ENCODE measurements at places on chromosomes 1 and 21.

DNA sequence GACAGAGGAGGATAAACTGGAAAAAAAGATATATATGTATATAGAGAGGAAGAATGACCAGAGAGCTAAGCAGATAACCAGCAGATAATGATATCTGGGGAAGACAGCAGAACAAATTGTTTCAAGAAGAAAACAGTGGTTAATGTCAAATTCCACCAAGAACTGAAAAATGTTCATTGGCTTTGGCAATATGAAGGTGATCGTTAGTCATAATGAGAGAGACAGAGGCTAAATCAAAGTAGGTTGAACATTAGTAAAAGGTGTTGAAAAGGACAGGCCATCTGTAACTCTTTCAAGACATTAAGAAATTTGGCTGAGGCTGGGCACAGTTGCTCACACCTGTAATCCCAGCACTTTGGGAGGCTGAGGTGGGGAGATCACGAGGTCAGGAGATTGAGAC is 25.3 kb upstream of the CR2 start:
- no peak for DNase-seq

GRCh38 chr1:78543941-78544643 is 53.3 kb downstream of the PTGFR start:
- DNase-seq: no peak

GRCh38 chr1:167082511-167083027 is 7.6 kb downstream of the GPA33 start:
- peak; percentile 83 for DNase-seq

DNA sequence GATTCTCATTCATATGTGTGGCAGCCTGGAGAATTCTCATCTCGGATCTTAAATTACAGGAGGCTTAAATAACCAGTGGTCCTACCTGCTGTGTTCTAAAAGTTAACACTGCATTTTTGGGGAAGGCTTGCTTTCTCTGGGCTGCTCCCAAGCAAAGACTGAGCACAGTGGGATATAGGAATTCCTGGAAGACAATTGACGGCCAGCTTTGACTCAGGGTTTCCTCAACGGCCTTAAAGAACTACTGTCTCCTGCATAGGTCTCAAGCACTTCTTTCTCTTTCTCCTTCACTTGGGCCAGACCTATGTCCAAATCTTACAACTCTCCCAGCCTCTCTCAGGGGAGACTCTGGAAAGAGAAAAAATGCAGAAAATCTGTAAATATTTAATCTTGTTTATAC is 1.0 kb upstream of the KRTAP13-3 start:
- no peak for DNase-seq

DNA sequence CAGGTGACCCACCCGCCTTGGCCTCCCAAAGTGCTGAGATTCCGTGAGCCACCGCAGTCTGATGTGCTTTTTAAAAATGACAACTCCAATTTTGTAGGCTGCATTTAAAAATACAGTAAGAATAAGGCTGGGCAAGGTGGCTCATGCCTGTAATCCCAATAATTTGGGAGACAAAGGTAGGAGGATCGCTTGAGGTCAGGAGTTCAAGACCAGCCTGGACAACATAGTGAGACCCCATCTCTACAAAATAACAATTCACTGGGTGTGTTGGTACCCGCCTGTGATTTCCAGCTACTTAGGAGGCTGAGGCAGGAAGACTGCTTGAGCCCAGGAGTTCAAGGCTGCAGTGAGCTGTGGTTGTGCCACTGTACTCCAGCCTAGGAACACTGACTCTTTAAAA is 23.4 kb downstream of the SLC19A2 start:
- DNase-seq: no peak

GRCh38 chr21:33007747-33008146 is 18.0 kb upstream of the OLIG2 start:
- no peak for DNase-seq

DNA sequence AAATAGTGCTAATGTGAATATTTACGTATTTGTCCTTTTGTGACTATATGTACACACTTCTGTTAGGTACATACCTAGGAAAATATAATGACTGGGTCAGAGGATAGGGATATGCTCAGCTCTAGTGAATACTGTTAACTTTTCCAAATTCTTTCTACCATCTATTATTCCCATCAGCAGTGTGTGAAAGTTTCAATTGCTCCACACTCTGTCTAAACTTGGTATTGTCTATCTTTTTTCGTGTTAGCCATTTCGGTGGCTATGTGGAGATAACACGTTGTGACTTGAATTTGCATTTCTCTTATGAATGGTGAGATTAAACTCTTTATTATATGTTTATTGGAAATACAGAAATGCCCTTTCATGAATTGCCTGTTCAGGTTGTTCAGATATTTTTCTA is 22.7 kb upstream of the LELP1 start:
- DNase-seq: no peak

GRCh38 chr1:230818367-230818766 is 50.0 kb downstream of the C1orf198 start:
- DNase-seq: no peak

DNA sequence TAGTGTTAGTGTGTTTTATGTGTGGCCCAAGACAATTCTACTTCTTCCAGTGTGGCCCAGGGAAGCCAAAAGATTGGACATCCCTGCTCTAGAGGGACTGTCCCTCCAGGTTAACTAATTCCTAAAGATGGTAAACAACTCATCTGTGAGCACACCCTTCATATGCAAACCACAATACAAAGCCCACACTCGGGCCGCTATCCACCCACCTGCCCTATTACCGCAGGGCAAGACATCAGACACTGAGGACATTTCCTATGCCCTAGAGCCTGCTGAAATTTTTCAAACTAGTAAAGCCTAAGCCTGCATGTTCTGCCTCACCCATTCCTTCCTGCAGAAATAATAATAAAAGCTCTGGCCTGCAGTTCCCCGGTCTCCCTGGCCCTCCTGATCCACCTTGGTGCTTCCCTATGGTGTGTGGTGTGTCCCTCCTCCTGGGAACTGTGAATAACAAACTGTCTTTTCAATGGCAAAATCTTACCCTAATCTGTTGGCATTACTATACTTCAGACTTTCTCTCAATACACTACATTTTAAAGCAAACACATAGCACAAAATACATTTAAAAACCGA is 39.3 kb upstream of the NTPCR start:
- no peak for DNase-seq

GRCh38 chr1:192927496-192927895 is 118.7 kb downstream of the RGS2 start:
- no peak for DNase-seq

GRCh38 chr21:33427051-33427450 is 23.8 kb downstream of the IFNGR2 start:
- no peak for DNase-seq

GRCh38 chr1:43711049-43711448 is 3.7 kb downstream of the ST3GAL3 start:
- DNase-seq: no peak

GRCh38 chr1:58781541-58782177 is 2.2 kb downstream of the JUN start:
- peak; percentile 72 for DNase-seq

GRCh38 chr1:70397013-70397412 is 14.1 kb upstream of the CTH start:
- no peak for DNase-seq

- DNase-seq: no peak
These were observed 10.0 kb downstream of the MKNK1 start for GRCh38 chr1:46594063-46594462.

DNA sequence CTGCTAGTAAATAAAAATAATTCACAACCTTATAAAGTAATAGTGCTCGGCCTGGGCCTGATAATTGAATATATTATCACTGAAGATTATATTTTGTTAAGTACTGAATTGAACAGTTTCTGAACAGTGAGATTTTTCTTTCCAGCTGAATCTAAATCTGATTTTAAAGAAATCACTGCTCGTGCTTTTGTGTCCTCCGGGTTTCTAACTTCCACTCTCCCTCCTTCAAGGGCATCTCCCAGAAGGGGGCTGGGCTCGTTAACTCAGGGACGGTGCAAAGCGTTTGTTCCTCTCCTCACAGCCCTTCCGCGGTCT is 823 bp upstream of the KIF1B start:
- no peak for DNase-seq

GRCh38 chr1:66282891-66283621 is 250.9 kb upstream of the SGIP1 start:
- DNase-seq: no peak

- no peak for DNase-seq
These were observed 1.3 kb downstream of the DYRK3 start for GRCh38 chr1:206636671-206637070.

DNA sequence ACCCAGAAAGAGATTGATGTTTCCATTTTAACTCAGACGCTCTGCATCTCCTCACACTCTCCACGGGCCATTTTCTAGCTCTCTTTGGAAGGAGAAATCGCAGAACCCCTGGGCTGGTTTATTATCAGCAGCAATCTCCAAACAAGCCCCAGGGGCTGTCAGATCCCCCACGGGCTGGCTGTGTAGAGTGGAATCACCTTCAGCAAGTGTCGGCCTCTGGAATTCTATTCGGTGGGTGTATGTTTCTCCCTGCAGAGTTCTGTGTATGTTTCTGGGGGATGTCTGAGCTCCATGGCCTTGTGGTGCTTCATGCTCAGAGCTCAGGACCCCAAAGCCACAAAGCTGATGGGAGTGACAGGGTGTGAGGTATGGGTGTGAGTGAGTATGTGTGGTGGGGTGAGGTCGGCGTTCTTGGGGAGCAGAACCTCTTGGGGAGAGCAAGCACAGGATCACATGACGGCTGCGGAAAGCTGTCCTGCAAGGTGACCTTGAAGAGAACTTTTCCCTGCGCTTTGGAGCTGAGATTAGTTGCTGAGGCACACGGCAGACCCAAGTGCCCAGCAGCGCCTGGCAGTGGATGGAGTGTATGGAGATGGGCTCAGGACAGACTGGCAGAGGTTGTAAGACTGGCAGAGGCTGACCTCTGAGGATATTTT is 489 bp downstream of the ACOT11 start:
- no peak for DNase-seq

GRCh38 chr21:34279883-34280282 is 83.9 kb upstream of the KCNE2 start:
- no peak for DNase-seq

GRCh38 chr1:245128381-245129101 is 26.2 kb upstream of the KIF26B start:
- no peak for DNase-seq

DNA sequence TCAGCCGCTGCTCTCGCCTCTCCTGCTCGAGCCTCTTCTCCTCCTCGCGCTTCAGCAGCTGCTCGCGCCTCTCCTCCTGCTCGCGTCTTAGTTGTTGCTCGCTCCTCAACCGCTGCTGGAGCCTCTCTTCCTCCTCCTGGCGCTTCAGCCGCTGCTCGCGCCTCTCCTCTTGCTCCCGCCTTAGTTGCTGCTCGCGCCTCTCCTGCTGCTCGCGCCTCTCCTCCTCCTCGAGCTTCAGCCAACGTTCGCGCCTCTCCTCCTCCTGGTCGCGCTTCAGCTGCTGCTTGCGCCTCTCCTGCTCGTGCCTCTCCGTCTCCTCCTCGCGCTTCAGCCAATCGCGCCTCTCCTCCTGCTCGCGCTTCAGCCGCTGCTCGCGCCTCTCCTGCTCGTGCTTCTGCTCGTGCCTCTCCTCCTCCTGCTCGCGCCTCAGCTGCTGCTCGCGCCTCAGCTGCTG is 3.7 kb downstream of the TCHH start:
- DNase-seq: peak; percentile 63

DNA sequence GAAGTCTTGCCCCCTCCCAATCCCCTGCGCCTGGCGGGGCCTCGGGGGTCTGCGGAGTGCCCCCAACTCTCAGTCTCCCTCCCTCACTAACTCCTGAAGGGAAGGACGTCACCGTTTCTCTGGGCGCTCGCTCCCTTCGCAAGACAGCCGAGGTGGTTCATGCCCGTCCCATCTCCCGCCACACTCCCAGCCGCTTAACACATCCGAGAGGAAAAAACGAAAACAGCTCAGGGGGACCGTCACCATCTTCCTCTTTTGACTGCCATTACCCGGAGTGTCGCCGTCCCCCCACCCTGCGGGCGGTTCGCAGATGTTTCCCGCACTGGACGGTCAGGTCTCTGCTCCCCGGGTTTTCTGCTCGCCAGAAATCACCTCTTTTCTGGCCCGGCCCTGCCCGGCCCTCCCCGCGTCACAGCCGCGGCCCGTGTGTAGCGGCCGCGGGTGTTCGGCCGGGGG is 532 bp downstream of the ERO1B start:
- peak; percentile 77 for DNase-seq

- DNase-seq: peak; percentile 83
These were observed 20.4 kb upstream of the UBXN10 start for GRCh38 chr1:20165522-20165951.

- peak; percentile 60 for DNase-seq
These were observed 220.5 kb upstream of the B3GALT2 start for GRCh38 chr1:193406901-193407300.

- no peak for DNase-seq
These were observed 40.2 kb downstream of the PIK3CD start for GRCh38 chr1:9691691-9692090.

DNA sequence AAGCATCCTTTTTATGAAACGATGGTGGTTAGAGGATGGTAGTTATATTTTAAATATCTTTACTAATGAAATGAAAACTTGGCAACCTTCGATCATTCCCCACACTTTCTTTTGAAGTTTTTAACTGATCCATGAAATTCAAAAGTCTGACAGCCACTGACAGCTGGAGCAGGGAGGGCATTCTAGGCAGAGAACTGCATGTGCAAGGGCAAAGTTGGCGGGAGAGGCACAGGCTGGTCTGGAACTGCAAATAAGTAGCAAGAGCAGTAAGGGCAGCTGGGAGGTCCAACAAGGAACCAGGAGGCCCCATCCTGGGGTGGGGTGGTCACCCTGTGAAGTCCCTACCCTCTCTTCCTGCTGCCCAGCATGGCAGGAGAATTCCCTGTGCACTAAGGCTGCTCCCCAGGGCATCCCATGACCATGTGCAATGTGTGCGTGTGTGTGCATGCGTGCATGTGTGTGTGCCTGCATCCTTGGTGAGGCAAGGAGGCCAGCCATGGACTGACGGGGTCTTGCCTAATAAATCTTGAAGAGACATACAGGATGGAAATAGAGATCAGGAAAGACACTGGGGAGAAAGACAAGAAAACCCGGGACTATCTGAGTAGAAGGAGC is 33.1 kb upstream of the FOXO6 start:
- no peak for DNase-seq

DNA sequence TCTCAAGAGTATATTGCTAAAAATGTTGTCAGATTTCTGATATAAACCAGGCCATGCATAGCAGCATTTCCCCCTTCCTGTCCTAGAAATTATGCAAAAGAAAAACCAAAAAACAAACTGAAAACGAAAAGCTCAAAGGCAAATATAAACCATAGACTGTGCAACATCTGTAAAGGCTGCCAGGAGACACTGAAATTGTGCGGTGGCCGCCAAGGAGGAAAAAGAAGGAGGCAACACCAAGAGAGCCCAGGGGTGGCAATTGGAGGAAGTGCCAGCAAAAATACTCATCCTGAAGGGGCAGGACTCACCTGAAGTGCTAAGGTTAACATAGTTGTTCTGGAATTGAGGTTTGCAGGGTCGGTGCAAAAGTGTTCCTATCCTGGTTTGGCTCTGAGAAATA is 92.0 kb downstream of the RWDD3 start:
- no peak for DNase-seq

Measured in KBM-7 (cell line).